ENCODE measurements at places on chromosomes 3 and 15.
A peak's percentile ranks its signal among the peaks of the same experiment; 100 is the strongest.

GRCh38 chr3:88150371-88150770 is 612 bp downstream of the C3orf38 start:
- DNase-seq, result no peak

- DNase-seq, result no peak
Measured at GRCh38 chr3:14627815-14628214, 23.7 kb upstream of the CCDC174 start.

- DNase-seq, result no peak
Measured at GRCh38 chr3:82685761-82686160, 924.3 kb upstream of the GBE1 start.

DNA sequence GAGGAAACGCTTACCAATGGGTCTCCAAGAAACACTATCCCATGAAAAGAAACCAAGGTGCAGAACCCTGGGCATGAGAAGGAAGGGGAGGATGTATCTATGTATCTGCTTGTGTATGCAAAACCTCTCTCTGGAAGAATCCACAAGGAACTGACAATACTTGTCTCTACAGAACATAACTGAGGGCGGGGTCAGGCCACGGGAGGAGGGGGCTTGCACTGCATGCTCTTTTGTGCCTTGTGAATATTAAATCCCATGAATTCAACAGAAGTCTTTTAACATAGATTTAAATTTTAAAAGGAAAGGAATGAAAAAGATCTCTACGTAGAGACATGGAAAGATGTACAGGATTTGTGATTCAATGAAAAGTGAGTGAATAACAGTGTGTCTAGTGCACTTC is 57.8 kb downstream of the RPN1 start:
- DNase-seq, result no peak

DNA sequence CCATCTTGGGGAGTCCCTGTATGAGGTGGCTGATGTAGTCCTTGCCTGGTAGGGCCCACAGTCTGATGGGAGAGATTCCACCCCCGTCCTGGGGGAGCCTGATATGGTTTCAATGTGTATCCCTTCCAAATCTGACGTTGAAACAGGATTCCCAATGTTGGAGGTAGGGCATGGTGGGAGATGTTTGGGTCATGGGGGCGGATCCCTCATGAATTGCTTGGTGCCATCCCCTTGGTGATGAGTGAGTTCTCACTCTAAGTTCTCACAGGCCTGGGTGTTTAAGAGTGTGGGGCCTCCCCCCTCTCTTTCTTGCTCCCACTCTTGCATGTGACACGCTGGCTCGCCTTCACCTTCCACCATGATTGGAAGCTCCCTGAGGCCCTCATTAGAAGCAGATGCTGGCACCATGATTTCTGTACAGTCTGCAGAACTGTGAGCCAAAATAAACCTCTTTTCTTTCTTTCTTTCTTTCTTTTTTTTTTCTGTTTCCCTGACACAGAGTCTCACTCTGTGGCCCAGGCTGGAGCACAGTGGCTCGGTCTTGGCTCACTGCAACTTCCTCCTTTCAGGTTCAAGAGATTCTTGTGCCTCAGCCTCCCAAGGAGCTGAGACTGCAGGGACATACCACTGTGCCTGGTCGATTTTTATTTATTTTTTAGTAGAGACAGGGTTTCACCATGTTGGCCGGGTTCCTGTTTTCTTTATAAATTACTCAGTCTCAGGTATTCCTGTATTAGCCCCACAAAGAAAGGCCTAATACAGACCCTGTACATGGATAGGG is 28.6 kb downstream of the ITGA11 start:
- DNase-seq, result no peak

DNA sequence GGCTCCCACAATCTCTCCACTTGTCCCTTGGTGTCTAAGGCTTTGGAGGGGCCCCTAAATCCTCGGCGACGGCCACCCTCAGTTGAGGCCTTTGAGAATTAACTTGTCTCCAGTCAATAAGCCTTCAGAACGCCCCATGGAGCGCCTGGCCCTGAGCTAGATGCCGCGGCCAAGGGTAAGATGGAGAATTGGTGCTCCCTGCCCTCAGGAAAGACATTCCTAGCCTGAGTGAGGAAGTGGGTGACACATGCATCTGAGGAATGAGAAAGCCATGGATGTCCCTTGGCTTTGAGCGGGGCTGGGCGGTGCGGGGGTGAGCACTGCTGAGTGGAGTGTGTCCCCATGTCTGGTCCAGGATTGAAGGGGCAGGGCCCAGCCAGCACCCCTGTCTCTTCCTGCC is 13.3 kb downstream of the ITIH4 start:
- no peak for DNase-seq

GRCh38 chr3:82132210-82133069 is 371.0 kb upstream of the GBE1 start:
- no peak for DNase-seq

GRCh38 chr15:32646291-32646690 is 4.8 kb downstream of the SCG5 start:
- no peak for DNase-seq

- DNase-seq, result peak; percentile 14
Measured at GRCh38 chr3:109683746-109684145, 346.4 kb upstream of the DPPA4 start.

DNA sequence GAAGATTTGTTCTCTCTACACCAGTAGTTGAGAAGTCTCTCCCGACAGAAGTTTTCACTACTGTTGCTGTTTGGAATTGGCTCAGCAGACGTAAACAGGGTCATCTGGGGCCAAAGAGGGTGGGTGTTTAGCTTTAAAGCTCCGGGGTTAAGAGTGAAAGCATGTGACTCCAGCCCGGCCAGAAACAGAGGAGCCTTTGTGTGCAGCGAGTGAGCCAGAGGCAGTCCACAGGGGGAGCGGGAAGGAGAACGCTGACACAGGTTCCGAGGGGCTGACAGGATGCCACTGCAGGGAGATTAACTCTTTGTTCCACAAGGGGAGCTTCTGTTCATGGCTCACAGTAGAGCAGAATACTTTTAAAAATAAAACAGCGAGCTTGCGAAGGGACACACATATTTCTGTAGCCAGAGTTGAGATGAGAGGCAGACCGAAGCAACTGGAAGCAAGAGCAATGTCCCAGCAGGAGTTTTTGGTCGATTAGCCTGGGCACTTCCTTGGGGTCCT is 26.9 kb downstream of the BMF start:
- peak; percentile 61 for DNase-seq

- DNase-seq, result no peak
Measured at GRCh38 chr3:78041486-78041885, 1001.6 kb downstream of the ROBO2 start.

- DNase-seq, result no peak
Measured at GRCh38 chr15:56832125-56832524, 86.3 kb upstream of the TCF12 start.

GRCh38 chr15:91576096-91576495 is 277.4 kb upstream of the SLCO3A1 start:
- no peak for DNase-seq

DNA sequence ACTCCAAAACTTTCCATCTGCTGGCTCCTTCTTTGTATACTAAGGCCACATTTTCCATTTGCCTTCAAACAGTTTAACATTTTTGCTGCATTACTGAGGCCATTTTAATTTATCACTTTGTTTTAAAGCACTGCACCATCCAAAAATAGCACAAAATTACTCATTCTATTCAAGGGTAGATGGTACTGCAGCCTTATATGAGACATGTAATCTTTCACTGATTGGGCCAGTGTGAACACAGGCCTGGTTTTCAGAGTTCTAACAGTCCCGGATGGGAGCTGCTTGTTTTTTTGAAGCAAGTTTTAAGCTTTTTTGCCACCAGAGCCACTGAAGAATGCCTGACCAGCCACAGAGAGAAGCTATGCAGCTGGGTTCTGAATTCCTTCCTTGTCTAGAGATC is 172.3 kb upstream of the TSC22D2 start:
- DNase-seq, result peak; percentile 82

- peak; percentile 64 for DNase-seq
Measured at GRCh38 chr3:154904328-154904727, 175.8 kb upstream of the MME start.

GRCh38 chr3:150180334-150180733 is 209.6 kb upstream of the PFN2 start:
- DNase-seq, result peak; percentile 70

DNA sequence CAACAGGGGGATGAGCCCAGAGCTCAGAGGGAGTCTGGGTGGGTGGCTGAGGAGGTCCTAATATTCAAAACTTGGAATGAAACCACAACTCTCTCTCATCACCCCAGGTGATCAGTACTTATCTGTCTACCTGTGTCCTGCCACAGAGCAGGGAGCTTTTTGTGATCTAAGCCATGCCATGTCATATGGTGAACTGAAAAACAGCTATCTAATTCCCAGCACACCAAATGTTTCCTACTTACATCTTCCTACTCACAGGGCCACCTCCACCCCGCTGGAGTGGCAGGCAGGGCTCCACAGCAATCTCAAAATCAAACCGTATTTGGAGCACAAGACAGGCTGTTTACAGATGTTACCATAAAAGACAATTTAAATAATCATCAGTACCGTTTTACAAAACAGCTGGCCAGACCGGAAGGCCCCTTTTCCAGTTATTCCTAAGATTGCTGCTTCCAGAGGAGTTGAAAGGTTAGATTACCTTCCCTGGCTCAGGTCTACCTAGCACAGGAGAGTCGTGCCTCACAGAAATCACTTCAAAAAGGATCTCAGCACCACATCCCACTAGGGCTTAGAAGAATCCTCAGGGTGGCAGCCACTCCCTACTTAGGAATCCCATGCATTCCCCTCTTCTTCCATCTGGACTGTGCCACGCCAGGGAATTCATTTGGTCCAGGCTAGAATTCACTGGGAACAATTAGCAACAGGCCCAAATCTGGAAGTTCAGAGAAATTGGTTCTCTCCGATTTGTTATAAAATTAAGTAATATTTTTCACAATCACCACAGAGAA is 226.6 kb upstream of the IL12A start:
- DNase-seq, result peak; percentile 53

DNA sequence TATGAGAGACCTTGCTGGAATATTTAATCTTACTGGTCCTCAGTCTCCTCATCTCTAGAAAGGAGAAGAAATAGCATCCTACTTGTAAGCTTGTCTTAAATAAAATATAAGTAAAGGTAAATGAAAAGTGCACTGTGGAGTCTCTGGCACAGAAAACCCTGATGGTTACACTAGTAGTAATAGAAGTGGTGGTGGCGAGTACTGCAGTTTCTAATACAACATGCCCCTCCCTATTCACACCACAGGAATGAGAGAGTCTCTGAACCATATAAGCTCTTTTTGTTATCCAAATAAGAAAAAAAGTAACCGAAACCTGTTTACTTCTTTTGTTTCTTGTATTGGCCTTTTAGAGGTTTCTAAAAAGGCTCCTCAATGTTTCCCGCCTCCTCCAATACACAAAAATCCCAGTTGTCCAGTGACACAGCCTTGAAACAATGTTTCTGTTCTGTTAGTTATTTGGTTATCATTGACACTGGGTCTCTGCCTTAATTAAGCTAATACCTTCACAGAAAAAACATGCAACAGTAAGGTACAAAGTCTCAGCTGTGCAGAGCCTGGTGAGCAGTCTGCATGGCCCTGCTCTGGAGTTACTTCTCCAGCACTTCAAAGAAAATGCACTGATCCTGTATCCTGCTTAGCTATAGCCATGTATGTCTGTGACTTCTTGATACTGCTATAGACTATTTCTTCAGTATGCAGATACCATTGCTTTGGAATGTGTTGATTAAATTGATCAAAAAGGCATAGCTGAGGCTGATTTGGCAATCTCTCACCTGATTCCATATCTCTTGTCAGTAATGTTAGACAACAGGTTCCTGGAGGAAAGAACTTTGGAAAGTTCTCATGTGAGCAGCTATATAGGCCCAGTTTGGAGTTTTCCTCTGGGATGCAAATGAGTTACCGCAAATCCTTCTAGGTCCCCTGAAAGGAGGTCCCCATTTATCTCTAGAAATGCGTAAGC is 315.6 kb upstream of the IL12A start:
- no peak for DNase-seq

GRCh38 chr3:151875759-151876158 is 2.3 kb downstream of the SUCNR1 start:
- no peak for DNase-seq

- no peak for DNase-seq
Measured at GRCh38 chr3:72067721-72068120, 282.8 kb upstream of the PROK2 start.

- DNase-seq, result no peak
Measured at GRCh38 chr3:112127522-112128494, 5.2 kb downstream of the GCSAM start.

DNA sequence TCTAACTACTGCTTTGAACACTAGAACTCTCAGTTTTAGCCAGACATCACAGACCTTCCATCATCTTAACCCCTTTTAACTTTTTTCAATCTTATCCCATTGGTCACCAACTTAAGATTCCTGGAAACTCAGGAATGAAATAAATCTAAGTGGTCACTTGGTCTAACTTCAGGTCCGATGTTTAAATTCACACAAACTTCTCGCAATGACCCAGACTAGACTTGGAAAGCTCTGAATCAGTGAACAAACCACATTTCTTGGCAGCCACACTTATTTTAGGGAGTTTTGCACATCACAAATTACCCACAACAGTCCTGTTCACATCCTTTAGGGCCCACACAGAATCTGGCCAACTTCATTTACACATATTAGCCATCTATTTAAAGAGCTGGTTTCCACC is 118.9 kb downstream of the MAGI1 start:
- peak; percentile 13 for DNase-seq

DNA sequence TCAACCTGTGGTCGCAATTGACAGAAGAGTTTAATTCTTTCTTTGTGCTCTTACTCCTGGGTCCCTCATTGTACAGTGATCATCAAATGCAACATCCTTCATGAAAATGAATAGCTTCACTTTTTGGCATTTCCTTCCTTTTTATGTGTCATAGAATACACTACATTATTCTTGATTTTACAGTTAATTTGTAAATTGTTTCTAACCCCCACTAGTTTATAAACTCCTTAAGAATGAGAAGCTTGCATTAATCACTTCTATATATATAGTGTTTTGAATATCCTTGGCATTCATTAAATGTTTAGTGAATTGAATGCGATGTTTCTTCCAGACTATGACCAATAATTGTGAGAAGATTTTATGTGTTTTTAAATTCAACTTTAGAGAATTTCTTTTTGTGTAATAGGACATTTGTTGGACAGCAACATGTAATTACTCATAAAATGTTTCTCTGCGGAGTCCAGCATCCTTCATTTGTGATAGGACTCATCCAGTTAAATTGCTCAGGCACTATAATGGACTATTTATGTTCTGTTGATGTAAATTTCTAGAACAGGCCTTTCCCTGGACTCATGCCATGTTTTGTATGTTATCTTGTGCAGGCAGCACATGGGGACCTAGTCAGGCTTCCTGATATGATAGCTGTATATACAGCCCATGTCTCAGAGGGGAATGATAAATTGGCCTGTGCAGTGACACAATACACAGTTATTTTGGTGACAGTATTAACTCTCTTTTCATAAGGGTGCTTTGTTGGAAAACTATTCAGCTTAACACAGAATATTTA is 51.3 kb downstream of the MBNL1 start:
- DNase-seq, result peak; percentile 34

DNA sequence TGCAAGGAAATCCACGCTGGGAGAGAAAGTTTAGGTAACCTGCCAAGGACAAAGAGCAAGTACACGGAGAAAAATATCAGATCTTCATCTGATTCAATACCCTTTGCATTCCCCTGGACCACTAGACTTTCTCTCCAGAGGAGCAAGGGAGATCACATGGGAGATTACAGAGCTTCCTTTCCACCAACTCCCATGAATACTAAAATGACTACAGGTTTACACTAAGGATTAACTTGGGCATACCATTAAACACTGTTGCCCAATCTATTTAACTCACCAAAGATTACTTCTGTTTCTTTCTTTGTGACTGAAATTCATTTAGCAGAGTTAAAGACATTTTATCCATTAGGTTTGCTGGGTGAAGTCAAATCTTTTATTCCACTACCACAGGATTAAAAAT is 71.2 kb downstream of the RYK start:
- peak; percentile 11 for DNase-seq

- DNase-seq, result peak; percentile 59
Measured at GRCh38 chr3:197352382-197352781, 54.0 kb upstream of the DLG1 start.

- DNase-seq, result no peak
Measured at GRCh38 chr15:81740416-81740815, 305.4 kb downstream of the MEX3B start.
